ENCODE measurements at places on chromosomes 1 and 21.

- peak; percentile 25 for DNase-seq
Measured at GRCh38 chr1:33182401-33182841, 578 bp upstream of the TRIM62 start.

DNA sequence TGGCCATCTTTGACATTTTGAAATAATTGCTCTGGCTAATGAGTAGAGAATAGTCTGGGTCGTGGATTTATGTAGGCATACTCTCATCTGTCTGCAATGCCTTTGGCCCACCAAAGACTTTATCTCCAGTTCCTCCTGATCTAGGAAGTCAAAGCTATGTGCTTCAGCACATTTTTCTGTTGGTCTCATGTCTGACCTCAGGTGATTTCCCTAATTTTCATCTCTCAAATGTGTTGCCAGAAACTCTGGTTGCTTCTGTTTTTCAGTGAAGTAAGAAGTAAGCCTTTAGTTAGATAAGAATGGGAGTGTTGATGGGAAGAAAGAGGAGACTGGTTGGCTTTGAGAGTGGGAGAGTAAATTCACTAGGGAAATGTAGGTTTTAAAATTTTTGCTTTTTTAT lies 66.4 kb downstream of the GPR88 start:
- DNase-seq: no peak

GRCh38 chr1:6248932-6249738 lies 5.2 kb downstream of the HES3 start:
- DNase-seq: peak; percentile 37

- DNase-seq: no peak
Measured at GRCh38 chr1:61140778-61141177, 58.4 kb downstream of the NFIA start.

DNA sequence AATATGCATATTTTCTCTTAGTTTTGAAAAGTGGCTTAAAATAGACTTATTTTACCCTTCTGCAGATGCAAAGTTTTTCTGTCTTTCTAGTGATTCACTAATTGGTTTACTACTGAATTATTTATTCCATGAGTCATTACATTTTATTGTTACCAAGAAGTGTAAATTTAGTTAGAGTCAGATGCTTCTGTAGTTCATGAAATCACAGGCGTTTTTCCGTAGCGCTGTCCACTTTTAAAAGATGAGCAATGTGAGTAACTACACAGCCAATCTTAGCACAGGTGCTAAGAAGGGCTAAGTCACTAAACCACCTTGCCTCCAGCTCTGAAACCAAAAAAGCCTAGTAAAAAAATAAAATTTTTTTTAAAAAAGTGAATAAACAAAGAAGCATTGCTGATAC lies 24.7 kb downstream of the RGS13 start:
- no peak for DNase-seq

- DNase-seq: peak; percentile 68
Measured at GRCh38 chr1:165376041-165376810, 19.7 kb upstream of the LMX1A start.

DNA sequence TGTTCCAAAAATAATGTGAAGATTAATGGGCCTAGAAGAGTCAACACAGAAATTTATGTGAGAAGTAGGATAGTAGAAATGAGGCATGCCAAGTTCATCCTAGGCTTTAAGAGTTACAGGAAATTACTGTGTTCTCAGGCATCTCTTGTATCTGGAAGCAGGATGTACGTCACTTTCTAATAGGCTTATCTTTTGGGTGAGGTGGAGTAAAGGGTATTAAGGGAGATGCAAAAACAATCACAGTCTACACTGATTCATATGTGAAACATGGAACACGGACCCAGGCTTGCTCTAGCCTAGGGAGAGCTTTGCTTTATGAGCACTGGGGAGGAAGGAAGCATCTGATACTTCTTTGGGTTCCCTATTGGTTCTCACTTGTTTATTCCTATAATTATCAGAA lies 84.5 kb upstream of the RGS4 start:
- DNase-seq: peak; percentile 67

DNA sequence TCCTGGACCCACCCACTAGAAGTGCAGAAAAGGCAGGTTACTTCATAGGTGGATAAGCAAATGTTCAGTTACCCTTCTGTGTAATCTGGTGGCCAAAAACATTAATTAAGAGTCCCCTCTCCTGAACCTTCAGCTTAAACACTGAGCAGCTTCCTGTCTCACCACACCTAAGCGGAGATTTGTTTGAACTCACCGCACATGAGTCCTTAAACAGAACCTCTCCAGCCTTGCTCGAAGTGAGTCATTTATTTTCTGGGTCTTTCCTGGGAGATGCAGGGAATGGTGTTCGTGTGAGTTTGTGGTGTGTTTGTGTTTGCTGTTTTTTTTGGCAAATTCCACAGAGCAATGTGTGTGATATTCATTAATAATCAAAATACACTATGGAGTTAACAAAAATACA lies 7.6 kb upstream of the FNBP1L start:
- DNase-seq: no peak

- no peak for DNase-seq
Measured at GRCh38 chr1:24465099-24465498, 37.5 kb upstream of the RCAN3 start.

DNA sequence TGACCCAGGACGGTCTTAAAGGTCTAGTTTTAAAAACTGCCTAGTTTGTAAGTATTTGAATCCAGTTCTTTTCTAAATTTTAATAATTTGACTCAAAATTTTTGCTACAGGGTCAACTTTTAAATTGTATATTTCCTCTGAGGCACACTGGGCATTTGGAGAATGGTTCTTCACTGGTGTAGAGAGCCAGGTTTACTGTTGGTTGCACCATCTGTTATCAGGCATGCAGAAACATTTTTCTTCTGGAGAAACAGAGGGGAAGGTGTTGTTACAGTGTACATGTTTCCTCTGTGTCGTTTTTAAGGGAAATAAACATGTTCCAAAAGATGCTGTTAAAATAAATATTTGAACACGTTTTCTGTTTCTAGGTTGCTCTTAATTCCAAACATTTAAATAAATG lies 39.0 kb upstream of the RWDD3 start:
- DNase-seq: no peak

DNA sequence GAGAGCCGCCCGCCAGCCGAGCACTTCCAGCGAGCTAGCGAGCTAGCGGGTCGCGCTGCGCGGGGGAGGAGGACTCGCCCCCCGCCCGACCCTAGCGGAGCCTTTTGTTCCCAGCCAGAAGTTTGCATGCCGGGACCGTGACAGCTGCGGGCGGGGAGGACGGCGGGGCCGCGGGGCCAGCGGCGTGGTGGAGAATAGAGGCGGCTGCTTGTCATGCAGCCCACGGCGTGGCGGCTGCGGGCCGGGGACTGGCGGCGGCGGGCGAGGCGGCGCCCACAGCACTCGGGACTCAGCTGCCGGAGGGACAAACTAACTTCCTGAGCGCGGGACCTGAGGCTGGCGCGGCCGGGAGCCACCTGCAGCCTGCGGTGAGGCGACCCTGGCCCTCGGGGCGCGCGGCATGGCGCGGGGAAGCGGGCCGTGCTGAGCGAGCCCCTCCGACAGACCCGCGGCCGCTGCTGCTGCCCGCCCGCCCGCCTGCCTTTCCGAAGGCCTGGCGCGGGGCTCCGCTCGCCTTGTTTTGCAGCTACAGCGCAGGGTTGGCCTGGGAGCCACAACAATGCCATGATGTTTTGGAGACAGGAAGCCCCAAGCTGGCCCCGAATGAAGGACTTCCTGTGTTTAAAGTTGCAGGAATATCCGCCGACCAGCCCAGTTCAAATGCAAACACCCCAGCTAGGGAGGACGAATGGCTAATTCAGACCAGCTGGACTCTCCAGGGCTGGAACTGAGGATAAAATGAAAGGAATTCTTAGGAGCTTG lies 82.2 kb upstream of the BMP8A start:
- DNase-seq: peak; percentile 79

GRCh38 chr1:43666608-43667007 lies 16.7 kb downstream of the KDM4A start:
- DNase-seq: no peak

GRCh38 chr1:111471012-111471411 lies 2.8 kb upstream of the C1orf162 start:
- no peak for DNase-seq

- DNase-seq: no peak
Measured at GRCh38 chr1:205794011-205794730, 18.8 kb downstream of the SLC41A1 start.

DNA sequence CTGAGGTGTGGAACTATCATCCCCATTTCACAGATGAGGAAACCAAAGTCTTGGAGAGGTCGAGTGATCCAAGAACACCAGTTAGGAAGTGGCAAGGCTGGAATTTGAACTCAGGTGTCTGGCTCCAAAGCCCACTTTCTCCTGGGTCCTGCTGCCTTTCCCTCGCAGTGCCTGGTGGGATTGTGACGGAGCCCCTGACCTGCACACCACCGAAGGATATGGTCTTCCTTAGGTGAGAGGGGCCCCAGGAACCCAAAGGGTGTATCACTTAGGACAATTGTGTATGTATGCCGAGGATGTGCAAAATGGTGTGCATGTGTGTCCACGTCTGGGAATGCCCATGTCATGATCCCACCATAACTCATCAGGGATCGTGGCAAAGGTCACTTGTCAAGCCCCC lies 392.7 kb downstream of the MATN1 start:
- DNase-seq: no peak

DNA sequence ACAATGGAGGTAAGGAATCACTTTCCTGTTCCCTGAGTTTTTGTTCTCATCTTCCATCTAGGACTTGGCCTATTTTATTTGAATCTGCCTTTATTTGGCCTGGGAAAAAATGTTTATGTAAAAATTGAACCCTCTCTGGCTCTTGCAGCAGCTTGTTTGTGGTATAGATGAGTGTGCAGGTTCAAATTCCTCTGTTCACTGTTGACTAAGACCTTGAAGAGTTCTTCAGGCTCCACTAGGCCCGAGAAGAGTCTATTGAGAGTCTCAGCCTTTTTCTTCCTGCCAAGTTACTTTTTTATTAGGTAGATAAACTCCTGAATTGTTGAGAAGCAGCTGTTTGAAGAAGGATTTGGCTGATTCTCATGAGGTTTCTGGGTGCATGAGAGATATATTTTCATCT lies 248.8 kb upstream of the ADGRL2 start:
- no peak for DNase-seq

DNA sequence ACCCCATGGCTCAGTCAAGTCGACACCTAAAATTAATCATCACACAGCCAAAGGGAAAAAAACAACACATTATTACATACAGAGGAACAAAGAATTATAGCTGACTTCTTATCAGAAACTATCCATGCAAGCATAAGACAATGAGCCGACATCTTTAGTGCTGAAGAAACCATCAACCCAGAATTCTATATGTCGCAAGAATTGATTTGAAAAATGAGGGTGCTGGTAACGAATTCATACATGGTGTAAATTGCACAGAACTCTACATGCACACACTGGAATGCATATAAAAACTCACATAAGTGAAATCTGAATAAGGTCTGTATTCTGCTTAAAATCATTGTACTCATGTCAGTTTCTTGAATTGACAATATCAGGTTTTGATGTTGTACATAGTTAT lies 25.0 kb upstream of the EIF4G3 start:
- no peak for DNase-seq

GRCh38 chr1:53719469-53719868 lies 19.5 kb downstream of the GLIS1 start:
- DNase-seq: no peak

All from EL (cell line).